ENCODE measurements at places on chromosomes 7 and 10.
A peak's percentile ranks its signal among the peaks of the same experiment; 100 is the strongest.

GRCh38 chr10:69576334-69577011 lies 3.3 kb upstream of the NEUROG3 start:
- DNase-seq: no peak

GRCh38 chr10:97564776-97565175 lies 7.8 kb upstream of the ANKRD2 start:
- DNase-seq: no peak

- no peak for DNase-seq
Measured at GRCh38 chr10:29408847-29409240, 120.0 kb downstream of the LYZL1 start.

- DNase-seq: no peak
Measured at GRCh38 chr7:157703131-157703530, 366.3 kb downstream of the DNAJB6 start.

DNA sequence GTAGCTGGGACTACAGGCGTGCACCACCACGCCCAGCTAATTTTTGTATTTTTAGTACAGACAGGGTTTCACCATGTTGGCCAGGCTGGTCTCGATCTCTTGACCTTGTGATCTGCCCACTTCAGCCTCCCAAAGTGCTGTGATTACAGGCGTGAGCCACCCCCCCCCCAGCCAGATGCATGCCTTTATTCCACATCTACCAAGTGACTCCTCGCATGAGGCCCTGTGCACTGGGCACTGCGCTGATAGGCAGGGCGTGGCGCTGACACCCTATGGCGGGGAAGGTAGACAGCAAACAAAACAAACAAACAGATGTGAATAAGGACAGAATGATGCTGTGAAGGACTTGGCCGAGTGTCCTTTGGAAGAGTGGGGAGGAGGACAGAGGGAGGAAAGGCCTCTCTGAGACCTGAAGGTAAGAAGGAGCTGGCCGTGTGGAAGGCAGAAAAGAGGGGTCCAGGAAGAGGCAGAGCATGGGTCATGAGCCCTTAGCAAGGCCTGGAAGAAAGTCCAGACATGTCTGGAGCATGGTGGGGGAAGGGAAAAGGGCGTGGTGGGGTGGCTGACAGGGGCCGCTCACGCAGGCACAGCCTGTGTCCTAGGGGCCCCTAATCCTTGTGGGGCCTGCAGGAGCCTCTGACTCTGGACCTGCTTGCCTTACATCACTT lies 47.5 kb upstream of the CACUL1 start:
- DNase-seq: no peak

DNA sequence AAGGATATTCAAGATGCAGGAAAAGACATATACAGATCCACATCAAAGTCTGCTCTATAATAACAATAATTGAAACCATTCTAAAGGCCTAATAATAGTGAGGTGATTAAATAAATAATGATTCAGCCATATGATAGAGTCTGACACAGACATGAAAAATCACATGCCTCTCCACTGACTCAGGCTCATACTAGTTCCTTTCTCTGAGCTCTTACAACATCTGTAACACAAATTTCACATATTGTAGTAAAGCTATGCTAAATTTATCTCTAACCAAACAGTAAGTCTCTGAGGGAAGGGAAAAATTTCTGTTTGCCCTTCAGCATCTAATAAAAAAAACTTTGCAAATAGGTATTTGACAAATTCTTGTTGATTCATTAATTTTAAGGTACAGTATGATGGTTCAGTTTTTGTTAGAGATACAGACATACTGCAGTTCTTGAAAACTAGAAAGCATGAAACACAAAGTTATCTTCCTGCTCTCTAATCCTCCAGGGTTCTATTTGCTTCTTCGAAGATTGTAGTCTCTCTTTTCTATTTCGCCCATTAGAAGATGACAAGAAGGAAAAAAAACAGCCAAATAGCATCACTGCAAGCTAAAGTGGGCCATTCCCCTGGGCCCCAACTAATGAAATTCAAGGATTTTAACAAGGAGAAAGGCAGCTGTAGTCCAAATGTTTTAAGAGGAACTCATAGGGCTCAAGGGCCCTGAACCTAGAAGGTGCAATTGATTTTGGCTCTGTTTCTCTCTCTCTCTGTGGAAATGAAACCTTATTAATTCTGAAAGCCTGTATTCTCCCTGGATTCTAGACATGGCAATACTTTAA lies 53.9 kb downstream of the CUBN start:
- DNase-seq: no peak

DNA sequence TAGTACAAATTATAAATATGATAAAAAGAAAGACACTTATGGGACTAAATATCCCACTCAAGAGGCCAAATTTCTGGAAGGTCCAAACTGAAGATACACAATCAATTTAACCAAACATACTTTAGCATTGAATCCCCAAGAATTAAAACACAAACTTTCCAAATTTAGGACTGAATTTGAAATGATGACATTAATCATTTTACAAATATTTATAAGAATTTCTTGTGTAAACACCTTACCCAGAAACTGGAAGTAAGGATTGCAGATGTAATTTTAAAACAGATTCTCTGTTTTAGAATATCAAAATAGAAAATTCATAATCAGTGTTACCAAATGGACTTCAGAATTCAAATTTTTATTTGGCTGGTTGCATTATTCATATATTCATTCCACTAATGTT lies 588.2 kb upstream of the KCND2 start:
- no peak for DNase-seq

GRCh38 chr10:20415684-20416083 lies 481.4 kb downstream of the NEBL start:
- DNase-seq: no peak

- no peak for DNase-seq
Measured at GRCh38 chr10:78927257-78927995, 141.3 kb upstream of the ZMIZ1 start.

- DNase-seq: no peak
Measured at GRCh38 chr10:30037620-30038336, 21.6 kb downstream of the JCAD start.

- DNase-seq: no peak
Measured at GRCh38 chr7:69638674-69639073, 40.4 kb downstream of the AUTS2 start.

DNA sequence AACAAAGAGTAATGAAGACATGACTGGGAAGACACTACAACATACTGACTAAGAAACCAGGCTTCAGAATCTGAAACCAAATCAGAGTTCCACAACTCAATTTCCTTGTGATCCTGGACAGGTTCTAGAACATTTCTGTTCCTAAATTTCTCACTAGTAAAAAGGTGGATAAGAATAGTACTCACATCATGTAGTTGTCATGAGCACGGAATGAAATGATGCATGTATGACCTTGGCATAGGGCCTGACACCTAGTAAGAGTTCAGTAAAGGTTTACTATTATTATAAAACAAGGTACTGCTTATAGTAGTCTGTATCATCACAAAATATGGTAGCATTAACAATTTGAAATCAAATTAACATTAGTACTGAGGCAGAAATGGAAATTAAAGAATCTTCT lies 19.9 kb downstream of the DOCK4 start:
- no peak for DNase-seq

- DNase-seq: no peak
Measured at GRCh38 chr7:48839108-48839507, 85.2 kb upstream of the CDC14C start.

DNA sequence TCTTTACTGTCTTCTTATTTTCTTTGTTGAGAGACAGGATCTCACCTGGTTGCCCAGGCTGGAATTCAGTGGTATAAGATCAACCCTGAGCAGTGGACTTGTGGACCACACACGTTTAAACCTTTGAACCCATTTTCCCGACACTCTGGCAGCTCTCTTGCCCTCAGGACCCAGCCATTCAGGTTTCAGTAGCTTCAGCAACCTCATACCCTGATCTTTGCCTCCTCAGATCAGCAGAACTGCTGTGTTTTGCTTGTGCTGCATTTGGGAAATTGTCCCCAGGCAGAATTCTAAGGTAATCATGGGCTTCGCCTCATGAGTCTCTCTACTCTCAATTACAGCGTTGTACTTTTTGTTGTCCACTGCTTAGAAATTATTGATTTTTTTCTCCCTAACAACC lies 317.6 kb upstream of the KIAA1217 start:
- no peak for DNase-seq

DNA sequence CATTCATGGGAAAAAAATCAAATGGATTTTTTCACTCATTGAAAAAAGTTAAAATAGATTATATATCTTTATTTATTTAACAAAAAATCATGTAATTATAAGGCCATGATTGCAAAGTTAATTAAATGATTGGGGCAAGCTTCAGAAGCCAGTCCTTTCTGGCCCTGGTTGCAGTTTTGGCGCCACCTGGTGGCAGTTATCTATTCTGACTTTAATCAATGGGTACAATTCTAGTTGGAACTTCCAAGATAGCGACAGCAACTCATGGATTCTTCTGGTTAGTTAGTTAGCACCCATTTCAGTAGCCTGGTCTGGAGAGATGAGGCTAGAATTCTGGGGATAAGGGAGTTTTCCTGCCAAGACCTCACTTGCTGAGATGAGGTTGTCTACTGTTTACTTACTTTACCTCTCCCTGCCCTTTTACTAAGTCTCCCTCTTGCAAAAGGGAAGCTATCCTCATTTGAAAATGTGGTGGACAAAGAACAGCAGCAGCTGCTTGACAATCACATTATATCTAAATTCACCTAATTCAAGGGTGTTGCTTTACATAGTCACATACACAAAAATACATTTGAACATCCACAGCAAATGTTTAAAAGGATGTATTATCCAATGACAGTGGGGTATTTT lies 42.3 kb downstream of the NOC3L start:
- peak; percentile 71 for DNase-seq

- no peak for DNase-seq
Measured at GRCh38 chr10:113232928-113233511, 283.0 kb downstream of the TCF7L2 start.
